ENCODE measurements at places on chromosomes 2 and 18.

DNA sequence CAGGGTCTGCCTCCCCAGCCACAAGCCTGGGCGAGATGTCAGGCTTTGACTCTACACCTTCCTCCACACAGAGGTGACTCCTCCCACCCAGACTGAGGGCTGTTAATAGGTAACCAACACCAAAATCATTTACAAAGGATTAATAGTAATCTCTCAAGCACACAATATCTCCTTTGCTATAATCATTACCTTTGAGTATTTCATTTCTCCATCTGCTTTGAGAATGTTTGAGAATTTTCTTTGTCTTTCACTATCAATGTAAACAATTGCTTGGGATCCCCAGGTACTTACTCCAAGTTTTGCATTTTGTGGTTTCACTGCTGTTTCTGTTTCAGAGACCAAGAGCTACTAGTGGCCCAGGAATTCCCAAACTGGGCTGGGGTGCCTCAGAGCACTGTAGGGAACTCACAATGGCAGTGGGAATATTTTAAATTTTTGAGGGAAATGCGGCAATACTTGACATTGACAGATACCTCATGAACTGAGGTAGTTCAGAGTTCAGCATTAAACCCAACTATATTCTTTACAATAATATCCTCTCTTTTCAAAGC is 166.4 kb upstream of the MGAT5 start:
- no peak for DNase-seq

- DNase-seq = no peak
Measured at GRCh38 chr18:74876630-74877243, 279.1 kb downstream of the ZNF407 start.

DNA sequence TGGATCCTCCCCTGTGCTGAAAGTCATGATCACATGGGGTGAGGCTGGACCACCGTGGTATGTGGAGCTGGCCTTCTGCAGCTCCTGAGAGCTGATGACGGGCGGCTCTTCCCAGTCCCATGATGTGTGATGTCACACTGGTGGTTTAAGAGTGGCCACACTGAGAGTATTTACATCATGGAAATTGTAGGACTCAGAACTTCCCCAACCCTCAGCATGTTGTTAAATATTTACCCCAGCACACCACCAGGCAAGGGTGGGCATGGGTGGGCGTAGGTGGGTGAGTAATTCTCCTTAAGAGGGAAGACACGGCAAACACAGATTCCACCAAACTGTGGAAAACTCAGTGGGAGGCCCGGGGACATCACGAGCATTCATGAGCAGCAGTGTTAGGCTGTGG is 106.8 kb downstream of the ALPK2 start:
- no peak for DNase-seq

DNA sequence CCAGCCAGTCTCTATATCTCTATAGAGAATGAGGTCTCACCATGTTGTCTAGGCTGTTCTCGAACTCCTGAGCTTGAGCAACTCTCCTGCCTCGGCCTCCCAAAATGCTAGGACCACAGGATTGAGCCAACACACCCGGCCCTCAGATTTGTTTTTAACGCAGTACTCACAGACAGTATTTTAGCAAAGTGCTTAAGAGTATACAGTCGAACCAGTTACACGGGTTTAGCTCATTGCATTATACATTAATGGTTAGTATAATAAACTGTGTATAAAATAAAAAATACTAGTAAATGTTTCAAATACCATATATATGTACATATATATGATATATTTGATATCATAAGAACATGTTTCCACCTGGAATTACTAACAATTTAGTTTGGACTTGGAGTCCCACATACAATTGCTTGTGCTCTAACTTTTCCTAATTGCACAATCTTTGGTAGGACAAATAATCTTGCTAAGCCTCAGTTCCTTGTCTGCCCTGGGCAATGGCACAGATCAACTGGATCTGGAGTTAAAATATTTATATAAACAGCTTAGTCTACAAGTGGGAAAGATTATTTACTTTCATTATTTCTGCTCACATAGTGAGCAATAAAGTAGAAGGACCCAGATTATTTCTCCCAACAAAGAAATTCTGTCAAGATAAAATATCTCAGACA is 508.9 kb upstream of the LRATD1 start:
- DNase-seq = no peak

DNA sequence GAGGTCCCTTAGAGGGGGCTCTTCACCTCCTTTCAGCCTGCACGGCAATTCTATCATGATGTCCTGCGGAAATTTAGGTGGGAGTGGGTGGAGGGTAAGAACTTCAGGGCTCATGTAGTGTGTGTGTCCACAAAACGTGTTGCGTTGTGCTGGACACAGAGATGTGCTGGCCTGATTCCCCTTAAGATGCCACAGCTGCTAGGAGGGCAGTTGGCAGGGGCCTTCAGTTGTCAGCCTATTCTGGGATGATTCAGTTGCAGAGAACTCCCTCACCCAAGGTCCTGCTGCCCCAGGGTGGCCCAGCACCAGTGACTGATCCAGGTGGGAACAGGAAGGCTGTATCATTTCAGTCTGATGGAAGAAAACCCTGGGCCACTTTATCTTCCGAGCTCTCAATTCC is 1.0 kb upstream of the HJURP start:
- no peak for DNase-seq

- no peak for DNase-seq
Measured at GRCh38 chr2:190840569-190841172, 40.0 kb upstream of the GLS start.

DNA sequence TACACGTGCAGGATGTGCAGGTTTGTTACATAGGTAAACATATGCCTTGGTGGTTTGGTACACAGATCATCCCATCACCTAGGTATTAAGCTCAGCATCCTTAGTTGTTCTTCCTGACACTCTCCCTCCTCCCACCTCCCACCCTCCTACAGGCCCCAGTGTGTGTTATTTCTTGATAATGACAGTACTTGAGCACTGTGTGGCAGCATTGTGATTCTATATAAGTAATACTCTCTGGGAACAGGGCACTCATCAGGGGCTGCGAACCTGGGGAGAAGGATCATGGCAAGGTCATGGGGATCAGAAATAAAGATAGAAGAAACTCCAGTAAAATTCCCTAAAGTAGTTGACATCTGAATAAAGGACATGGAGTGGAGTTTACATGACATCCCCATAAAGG is 1256.2 kb upstream of the CRIM1 start:
- no peak for DNase-seq

- DNase-seq = no peak
Measured at GRCh38 chr2:139529080-139529479, 748.9 kb upstream of the NXPH2 start.

GRCh38 chr2:24490181-24490689 is 819 bp upstream of the NCOA1 start:
- peak; percentile 50 for DNase-seq

GRCh38 chr2:43223521-43224001 is 2.8 kb downstream of the ZFP36L2 start:
- no peak for DNase-seq

DNA sequence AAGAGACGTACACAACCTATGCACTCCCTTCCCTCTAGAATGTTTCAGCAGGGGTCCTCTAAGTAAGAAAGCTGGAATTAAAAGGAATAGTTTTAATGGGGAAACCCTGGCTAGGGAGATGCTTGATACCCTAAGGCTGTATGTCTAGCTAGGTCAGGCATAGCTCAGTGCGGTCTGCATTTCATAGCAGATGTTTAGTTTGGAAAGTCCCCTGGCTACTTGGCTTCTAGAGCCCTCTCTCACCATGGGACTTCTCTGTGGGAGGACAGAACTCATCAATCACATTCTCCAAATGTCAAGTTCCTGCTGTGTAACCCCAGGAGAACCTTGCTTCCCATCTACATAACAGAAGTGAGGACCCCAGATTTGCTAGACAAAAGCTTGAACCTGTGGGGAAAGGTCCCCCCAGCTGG is 24.1 kb upstream of the ANXA4 start:
- DNase-seq = peak; percentile 77

GRCh38 chr18:11990539-11990938 is 9.2 kb downstream of the IMPA2 start:
- DNase-seq = no peak

GRCh38 chr2:3301001-3301400 is 76.6 kb downstream of the EIPR1 start:
- no peak for DNase-seq

DNA sequence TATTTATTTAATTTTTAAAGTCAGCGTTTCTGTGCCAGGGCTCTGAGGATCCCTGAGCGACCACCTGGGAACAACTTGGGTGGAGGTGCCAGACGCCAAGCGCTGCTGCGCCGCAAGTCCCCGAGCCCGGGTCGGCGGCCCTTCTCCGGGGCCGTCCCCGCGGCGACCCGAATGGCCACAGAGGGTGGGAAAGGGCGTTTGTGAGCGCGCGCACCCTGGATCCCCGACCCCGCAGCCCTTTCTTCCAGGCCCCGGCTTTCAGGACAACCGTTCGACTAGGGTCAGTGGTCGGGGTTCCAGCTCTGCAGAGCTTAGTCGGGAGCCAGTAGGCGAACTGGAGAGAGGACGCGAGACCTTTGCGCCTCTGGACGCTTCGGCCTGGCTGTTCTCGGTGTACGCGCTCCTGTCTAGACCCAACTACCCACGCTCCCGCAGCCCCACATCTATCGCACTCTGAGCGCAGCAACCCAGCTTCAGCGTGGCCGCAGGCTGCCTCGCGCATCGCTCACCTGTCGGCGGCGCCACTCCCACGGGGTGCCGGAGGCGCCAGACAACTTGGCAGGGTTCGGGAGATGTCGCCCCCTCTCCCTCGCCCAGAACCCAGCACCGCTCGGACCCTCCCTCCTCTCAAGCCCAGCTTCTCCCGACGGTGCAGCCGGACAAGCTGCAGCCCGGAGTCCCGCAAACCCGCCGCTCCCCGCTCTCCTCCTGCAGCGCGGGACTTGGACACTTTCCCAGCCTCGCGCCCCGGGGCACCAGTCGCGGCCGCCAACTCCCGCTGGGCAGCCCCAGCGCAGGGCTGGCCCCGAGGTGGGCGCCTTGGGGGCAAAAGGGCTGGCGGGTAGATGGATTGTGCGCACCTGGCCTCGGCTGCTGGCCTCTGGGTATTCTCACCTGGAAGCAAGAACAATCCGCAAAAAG is 758 bp downstream of the LYPD1 start:
- peak; percentile 59 for DNase-seq

DNA sequence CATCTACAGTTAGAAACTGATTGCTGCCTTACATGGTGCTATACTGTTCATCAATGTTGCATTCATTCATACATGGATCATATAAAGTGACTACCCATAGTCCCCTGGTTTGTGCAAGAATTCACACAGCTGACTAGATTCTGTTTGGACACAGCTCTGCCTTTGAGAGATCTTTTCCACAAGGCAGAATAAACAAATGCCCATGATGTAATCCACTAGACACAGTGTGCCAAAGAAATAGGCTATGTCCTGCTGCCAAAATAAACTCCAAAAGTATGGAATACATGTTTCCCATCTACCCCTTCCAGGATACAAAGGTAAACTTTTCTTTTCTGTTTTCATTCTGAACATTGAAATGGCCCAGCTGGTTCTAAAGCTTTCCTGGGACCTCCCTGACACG is 269.4 kb upstream of the CHAC2 start:
- DNase-seq = no peak

- DNase-seq = no peak
Measured at GRCh38 chr18:13621886-13622619, 104.3 kb downstream of the FAM210A start.

DNA sequence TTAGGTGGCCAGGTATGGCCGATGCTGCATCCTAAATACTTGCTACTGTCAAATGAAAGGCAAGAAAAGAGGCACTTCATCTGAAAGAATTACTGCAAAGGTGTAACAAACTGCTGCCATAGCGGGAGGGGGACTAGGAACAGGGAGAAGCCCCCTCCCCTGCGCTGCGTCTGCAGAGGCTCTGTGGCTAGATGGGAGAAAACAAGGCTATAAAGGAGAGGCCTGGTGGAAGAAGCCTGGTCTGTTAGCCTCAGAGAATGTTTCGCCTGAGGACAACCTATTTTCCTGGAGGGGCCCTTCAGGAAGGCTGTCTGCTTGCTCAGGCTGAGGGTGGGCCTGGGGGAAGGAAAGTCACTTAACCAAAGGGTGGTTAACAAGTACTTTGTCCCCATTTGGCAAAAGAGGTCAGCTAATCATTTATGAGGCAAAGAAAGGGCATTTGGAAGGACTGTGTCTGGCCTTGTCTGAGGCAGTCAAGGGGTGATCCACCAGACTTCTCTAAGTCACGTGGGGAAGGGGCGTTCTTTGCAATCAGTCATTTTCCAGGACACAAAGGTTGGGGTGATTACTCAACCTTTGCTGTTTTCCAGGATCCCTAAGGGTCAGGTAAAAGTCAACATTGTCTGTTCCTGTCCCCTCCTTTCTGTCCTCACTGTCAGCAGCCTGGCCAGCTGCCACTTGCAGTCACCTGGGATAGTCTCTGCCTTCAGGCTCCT is 103.0 kb upstream of the TMEM200C start:
- peak; percentile 47 for DNase-seq

DNA sequence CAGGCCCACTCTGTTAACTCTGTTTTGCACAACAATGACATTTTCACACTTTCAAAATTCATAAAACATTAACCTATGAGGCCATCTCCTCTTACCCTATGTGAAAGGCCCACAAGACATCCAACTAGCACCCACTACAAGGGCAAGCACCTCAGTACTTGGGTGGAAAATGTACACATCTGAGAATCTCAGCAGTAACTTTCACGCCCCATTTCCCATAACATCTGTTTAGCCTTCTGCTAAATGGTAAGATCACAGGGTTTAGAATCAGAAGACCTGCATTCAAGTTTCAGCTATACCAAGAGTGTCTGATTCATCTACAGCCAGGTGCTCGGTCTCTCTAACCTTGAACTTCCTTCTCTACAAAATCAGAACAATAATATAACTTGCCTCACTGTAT is 89.2 kb downstream of the SP100 start:
- no peak for DNase-seq

GRCh38 chr2:232026910-232027309 is 65.4 kb downstream of the DIS3L2 start:
- DNase-seq = no peak

GRCh38 chr18:74065366-74065765 is 82.3 kb downstream of the FBXO15 start:
- DNase-seq = no peak

GRCh38 chr18:32542221-32542798 is 71.6 kb upstream of the GAREM1 start:
- DNase-seq = no peak

- DNase-seq = no peak
Measured at GRCh38 chr2:169007941-169008340, 23.2 kb downstream of the ABCB11 start.

DNA sequence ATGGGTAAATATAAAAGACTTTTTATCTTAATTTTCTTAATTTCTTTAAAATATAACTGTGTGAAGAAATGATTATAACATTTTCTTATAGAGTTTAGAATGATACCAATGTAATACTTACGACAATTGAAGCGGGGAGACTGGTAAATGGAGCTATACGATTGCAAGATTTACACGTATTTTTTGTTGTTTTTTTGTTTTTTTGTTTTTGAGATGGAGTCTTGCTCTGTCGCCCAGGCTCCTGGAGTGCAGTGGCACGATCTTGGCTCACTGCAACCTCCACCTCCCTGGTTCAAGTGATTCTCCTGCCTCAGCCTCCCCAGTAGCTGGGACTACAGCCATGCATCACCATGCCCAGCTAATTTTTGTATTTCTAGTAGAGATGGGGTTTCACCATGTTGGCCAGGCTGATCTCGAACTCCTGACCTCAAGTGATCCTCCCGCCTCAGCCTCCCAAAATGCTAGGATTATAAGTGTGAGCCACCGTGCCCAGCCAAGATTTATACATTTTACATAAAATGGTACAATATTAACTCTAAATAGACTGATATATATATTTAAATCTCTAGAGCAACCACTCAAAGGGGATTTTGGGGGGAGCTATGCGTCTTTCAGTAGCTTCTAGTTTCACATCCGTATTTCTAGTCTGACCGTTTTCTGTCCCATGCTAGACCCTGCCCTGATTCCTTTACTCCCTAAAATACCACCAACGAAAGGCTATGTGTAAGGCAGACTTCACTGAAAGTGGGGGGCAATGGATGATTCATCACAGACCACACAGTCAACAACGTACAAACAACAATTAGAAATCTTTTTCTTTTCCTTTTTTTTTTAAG is 28.2 kb upstream of the ATG16L1 start:
- no peak for DNase-seq

Measured in ELF-1 (cell line).